GM12878 (cell line): ENCODE measurements at places on chromosomes 5 and 9. TPM values are rescaled to one million over a fixed set of nuclear protein-coding genes. Genes with fewer than 3 reads are reported as not detected.

The RCL1 gene
- 32.3 and 33.2 TPM in 2 replicates for total RNA-seq

The PCA3 gene
- total RNA-seq = not detected in 2 replicates

The GBA2 gene
- 35.8 and 40.8 TPM in 2 replicates for total RNA-seq

The GCNT4 gene
- total RNA-seq = 0.03 TPM in 1 of 2 replicates, not detected in the other

The SPINK14 gene
- not detected in 2 replicates for total RNA-seq

The ROR2 gene
- total RNA-seq = 0.05 TPM in 1 of 2 replicates, not detected in the other

The MTAP gene
- total RNA-seq = 29.9 and 30.0 TPM in 2 replicates

The GKAP1 gene
- 2.0 and 2.3 TPM in 2 replicates for total RNA-seq

The THBS4 gene
- total RNA-seq = 1.0 and 1.1 TPM in 2 replicates

The MSMP gene
- total RNA-seq = 1.1 and 2.4 TPM in 2 replicates

The SLC30A5 gene
- 25.5 and 32.2 TPM in 2 replicates for total RNA-seq
